Spleen (tissue), 13 donors: ENCODE measurements at places on chromosomes 16 and 17.

- H3K36me3 ChIP-seq, result no peaks in the 10 kb centered on the region
- H3K27me3 ChIP-seq, result no peaks in the 10 kb centered on the region
- H3K27ac ChIP-seq, result no peak overlapping the region
- H3K4me1 ChIP-seq, result no peaks in the 10 kb centered on the region
- DNase-seq, result no peak
Measured at GRCh38 chr16:71585318-71585703, 8.4 kb upstream of the TAT start.

GRCh38 chr17:2179615-2180295 is 123.8 kb downstream of the SMG6 start:
- peaks cover 42% of the 10 kb centered on the region for H3K4me1 ChIP-seq
- peak overlapping the region; percentile 42 for H3K27ac ChIP-seq
- H3K4me3 ChIP-seq, result no peak overlapping the region
- no peaks in the 10 kb centered on the region for H3K27me3 ChIP-seq
- H3K36me3 ChIP-seq, result no peaks in the 10 kb centered on the region

- no peaks in the 10 kb centered on the region for H3K36me3 ChIP-seq
- no peaks in the 10 kb centered on the region for H3K4me1 ChIP-seq
- no peaks in the 10 kb centered on the region for H3K27me3 ChIP-seq
- no peak overlapping the region for H3K27ac ChIP-seq
Measured at GRCh38 chr16:14489460-14489859, 140.6 kb downstream of the PARN start.

DNA sequence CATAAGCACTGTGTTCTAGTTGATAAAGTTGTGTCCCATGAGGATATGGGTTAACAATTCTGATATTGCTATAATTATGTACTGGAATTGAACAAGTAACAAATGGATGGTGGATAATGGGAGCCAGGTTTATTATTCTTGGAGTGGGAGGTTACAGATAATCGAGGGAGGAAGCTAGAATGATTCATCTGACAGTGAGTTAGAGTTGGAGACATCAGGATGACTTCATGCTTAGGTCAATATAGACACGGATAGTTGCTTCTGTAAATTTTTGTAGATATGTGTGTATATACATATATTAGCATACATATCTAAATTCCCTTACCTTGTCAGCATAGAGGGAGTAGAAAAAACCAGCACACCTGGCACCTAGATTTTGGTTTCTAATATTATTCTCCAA is 293.4 kb downstream of the SHISA9 start:
- no peak overlapping the region for H3K27ac ChIP-seq
- DNase-seq, result no peak
- no peak overlapping the region for H3K4me3 ChIP-seq
- H3K36me3 ChIP-seq, result no peaks in the 10 kb centered on the region
- H3K4me1 ChIP-seq, result no peaks in the 10 kb centered on the region
